Stimulated activated CD4-positive, alpha-beta T cell treated with anti-CD3 and anti-CD28 coated beads, Interleukin-1b, Interleukin-23, amount 100 ng/mL, for 24 hours (primary cell): ENCODE measurements at places on chromosomes 12 and 14.

DNA sequence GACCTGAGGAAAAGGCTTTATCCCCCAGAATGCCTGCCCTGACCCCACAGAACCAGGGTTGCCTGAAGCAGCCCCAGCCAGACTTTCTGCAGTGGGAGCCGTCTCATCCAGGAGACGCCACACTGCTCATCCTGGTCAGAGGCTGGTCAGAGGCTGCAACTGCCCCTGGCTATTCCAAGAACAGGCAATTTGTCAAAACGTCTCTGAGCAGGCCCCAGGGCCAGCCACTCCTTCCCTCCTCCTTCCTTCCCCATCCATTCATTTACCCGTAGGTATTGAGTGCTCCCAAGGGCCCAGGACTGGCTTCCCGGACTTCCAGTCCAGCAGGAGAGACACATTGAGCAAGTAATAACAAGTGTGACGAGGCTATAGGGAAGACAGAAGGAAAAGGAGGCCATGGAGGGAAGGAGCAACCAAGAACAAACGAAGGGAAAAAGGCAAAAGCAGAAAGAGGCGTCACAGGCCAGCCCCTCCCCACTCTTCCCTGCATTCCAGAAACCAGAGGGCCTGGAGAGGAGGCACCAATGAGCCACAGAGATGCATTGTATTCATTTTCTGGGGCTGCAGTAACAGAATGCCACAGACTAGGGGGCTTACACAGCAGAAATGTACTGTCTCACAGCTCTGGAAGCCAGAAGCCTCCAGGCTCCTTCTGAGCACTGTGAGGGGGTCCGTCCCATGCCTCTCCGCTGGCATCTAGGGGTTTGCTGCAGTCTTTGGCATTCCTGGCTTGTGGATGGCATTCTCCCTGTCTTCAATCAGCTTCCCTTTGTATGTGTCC is 21.0 kb upstream of the CD9 start:
- no peak for DNase-seq

- no peak for DNase-seq
Measured at GRCh38 chr12:116140529-116140928, 137.0 kb downstream of the MED13L start.

DNA sequence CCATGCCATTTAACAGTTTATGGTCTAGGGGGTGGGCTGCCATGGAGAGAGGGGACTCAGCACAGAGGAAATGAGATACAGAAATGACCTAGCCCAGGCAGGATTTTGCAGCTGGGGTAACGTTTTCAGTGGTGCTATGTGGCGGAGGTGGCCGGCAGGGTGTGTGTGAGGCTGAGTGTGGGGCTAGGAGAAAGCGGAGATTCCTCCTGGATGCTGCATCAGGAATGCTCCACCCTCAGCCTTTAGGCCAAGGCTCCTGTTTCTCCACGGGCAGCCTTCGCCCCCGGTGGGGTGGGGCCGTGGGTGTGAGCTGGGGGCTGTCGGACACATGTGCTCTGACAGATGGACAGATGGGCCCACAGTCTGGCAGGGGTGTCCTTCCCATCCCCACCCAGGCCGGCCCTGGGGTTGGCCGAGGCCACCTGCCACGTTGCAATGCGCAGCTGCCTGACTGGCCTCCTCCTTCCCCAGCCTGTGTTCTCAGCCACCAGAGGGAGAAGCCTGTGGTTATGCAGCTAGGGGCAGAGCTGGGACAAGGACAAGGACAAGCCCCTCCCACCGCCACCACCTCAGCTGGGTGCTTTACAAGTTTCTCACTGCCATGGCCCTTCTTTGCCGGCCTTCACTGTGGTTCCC is 44.3 kb downstream of the TEAD4 start:
- no peak for DNase-seq

- DNase-seq = no peak
Measured at GRCh38 chr12:21172079-21172478, 41.1 kb downstream of the SLCO1B1 start.

- DNase-seq = no peak
Measured at GRCh38 chr14:86346818-86347384, 817.0 kb downstream of the FLRT2 start.

- DNase-seq = no peak
Measured at GRCh38 chr12:58773986-58774385, 146.3 kb downstream of the LRIG3 start.

DNA sequence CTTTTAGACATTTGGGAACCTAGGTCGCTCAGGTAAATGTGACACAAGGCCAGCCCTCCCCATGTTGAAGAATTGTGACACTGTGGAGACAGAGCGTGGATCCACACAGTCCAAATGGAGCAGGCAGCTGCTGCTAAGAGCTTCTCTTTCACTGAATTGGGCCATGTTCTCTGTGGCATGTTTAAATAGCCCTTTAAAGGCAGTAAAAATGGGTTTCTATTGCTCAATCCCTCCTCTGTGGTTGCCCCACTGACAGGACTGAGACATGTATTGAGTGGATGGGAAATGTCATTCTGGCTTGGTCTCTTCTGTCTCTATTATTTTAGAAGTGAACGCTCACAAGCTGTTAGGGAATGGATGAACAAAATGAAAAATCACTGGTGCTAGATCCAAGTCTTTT is 84.0 kb upstream of the PRICKLE1 start:
- DNase-seq = no peak

GRCh38 chr12:127636882-127637281 is 630.1 kb upstream of the TMEM132C start:
- DNase-seq = no peak

DNA sequence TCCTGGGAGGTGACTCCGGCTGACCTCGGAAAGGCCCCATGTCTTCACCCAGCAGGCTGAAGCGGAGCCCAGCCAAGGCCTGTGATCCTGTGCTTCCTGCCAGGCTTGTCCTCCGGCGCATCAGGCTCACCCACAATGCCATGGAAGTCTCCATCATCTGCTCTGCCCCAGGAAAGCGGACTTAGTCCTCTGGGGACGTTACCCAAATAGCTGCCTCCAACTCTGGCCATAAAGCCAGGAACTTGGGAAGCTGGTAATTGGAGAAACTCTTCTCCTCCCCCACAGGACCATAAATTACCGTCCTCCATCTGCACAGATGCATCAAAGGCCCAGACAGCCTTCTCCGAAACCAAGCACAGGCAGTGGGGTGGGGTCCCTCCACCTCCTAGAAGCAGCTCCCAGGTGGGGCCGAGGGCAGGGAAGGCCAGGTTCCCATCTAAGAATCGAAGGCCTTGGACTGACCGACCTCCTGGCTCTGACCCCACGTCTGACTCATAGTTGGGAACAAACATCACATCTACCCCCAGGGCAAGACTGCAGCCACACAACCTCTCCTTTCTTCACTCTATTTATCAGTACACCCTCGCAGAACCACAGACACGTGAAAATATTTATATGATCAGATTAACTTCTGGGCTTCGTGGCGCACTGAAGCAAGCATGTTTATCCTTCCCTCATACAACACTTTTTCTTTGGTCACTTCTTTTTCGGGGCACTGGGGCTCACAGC is 56.4 kb downstream of the PITPNM2 start:
- DNase-seq = no peak

DNA sequence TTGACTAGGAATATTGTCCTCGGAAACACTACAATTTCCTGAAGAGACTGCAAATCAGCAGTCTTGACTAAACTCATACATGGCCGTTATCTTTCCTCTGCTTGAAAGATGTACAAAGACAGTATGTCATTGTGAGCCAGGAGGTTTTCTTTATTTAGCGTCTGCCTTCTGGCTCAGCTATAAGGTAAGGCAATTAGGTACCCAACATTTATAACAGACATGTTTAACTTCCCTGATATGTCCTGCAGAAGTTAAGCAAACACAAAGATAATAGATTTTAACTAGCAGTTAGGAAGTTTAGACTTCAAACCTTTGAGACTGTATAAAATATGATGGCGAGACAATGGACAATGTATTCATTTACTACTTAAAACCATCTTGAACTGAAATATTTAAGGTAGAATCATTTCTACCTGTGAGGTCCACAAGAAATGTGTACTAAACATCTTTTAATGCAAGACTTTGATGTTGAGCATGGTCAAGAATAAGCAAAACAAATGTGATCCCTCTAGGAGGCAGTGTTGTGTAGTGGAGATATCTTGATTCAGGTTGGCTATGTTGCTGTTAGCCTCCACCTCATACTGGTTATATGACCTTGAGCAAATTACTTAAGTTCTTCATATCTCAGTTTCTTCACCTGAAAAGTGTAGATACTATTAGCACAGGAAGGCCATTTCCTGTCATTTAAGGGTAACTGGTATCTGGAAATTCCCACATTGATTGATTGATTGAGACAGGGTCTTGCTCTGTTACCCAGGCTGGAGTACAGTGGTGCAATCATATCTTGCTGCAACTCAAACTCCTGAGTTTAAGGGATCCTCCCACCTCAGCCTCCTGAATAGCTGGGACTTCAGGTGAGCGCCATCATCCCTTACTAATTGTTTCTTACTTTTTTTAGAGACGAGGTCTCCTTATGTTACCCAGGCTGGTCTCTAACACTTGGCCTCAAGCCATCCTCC is 96.3 kb upstream of the EEA1 start:
- no peak for DNase-seq

GRCh38 chr12:19553175-19553574 is 113.9 kb downstream of the AEBP2 start:
- no peak for DNase-seq

DNA sequence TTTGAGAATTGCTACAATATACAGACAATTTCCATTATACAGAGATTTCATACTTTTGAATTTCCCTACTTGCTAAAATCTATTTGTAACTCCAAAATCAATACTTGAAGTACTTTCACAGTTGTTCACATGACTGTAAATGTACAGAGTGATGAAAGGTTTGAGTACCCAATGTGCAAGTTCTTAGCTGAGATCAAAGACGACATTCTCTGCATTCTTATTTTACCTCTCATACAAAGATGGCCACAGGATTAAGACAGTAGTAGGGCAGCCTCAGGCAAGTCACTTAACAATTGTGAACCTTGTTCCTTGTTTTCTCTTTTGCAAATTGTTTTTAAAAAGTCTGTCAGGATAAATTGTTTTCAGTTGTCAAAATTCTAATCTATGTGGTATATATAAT is 255.9 kb upstream of the KITLG start:
- no peak for DNase-seq

GRCh38 chr14:24838945-24839616 is 205.1 kb upstream of the GZMB start:
- no peak for DNase-seq

DNA sequence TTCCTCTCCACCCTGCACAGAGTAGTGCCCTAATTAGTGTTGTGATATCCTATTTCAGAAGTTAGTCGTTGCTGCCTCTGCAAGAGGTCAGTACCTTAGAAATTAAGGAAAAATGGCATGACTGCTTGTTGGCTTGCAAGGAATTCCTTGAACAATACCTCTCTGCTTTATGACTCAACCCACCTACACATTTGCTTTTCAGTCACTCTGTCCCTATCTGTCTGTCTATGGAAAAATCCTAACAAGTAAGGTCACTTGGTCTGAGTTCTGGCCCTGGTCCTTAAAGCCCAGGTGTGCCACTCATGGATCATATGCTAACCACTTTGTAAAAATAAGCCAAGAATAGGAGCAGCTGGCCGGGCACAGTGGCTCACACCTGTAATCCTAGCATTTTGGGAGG is 116.4 kb upstream of the ATF1 start:
- DNase-seq = no peak

GRCh38 chr12:27843714-27844245 is 63.7 kb upstream of the MANSC4 start:
- no peak for DNase-seq

- DNase-seq = no peak
Measured at GRCh38 chr12:64669270-64669842, 59.1 kb downstream of the RASSF3 start.

DNA sequence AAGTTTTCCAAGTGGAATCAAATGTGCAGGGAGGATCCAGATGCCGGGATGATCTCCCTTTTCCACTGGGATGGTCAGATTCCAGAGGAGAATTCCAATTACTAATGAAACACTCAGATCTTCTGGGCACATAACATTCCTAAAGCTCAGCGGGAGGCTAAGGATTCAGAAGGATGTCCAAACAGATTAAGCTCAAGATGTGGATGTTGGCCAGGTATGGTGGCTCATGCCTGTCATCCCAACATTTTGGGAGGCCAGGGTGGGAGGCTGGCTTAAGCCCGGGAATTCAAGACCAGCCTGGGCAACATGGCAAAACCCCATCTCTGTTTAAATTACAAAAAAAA is 62.0 kb upstream of the PNMA1 start:
- no peak for DNase-seq

DNA sequence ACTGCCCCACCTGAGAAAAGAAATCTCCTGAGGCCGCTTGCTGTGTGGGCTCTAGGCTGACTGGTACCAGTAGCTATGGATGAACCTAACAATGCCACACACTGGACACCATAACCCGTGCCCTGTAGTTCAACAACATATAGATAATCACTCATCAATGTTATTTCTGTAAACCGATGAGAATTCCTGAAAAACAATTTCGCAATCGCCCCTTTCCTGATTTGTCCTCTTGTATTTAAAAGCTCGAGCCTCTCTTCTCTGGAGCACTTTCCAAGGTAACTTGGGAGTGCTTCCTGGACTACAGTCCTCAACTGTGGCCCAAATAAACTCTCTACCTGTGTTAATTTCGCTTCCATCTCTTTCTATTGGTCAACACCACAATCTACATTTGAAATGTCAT is 26.1 kb upstream of the PPP2R5C start:
- no peak for DNase-seq

- no peak for DNase-seq
Measured at GRCh38 chr12:79200176-79200575, 335.6 kb downstream of the SYT1 start.

DNA sequence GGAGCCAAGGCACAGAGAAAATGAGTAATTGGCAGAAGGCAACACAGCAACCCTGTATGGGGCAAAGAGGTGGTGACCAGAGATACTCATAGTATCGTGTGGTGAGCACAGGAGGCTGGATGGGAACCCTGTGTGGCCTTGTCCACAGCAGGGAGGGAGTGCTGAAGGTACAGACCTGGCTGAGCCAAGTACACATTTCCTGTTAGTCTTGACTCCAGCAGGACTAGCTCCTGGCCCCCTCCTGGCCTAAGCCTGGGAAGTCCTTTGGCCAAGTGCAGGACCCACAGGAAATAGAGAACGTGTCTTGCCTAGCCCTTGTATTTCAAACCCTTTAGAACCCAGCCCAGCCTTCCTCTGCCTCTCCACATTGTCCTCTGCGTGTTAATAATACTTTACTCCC is 289.8 kb upstream of the PWP1 start:
- DNase-seq = no peak

- no peak for DNase-seq
Measured at GRCh38 chr12:75814851-75815754, 216.5 kb downstream of the PHLDA1 start.
